ENCODE measurements at places on chromosomes 11 and 22. TPM values are rescaled to one million over a fixed set of nuclear protein-coding genes. Genes with fewer than 3 reads are reported as not detected.

The ACTN3 gene
- total RNA-seq = not detected

GRCh38 chr11:2518983-2519340 lies 74.2 kb downstream of the KCNQ1 start:
- DNase-seq = no peak

DNA sequence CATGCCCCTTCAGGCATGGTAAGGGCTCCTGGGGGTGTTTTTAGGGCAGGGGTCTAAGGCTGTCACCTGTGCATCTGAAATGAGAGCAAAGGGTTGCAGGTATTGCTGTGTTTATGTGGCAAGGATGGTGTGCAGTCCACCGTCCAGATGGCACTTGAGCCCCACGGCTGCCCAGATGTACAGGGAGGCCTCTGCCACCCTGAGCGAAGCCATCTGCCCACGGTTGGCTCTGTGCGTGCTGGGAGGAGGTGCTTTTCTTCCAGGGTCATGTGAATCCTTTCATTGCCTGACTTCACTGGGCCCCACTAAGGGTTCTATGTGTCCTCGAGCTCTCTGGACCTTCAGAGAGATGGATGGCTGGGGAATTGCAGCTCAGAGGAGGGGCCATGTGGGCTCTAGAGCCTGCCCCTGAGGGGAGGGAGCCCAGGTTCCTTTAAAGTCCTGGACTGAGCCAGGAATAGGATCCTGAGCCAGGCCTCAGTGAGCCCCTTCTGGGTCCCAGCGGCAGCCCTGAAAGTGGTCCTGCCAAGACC lies 89.9 kb downstream of the CTTN start:
- no peak for DNase-seq

The SEC14L6 gene
- 0.12 TPM for total RNA-seq

The NELL1 gene
- not detected for total RNA-seq

DNA sequence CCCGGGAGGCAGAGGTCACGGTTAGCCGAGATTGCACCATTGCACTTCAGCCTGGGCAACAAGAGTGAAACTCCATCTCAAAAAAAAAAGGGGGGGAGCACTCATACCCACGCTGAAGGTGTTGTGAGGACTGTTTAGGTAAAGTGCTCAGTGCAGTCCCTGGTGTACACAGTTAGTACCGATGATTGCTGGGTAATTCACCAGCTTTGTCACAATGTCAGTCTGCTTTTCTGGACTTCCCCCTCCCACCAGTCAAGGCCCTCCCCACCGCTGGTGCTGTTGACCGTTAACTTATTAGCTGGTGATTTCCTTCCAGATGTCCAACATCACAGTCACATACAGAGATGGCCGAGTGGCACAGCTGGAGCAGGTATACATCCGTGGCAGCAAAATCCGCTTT lies 11.9 kb downstream of the SNRPD3 start:
- no peak for DNase-seq

The INS gene
- not detected for total RNA-seq

DNA sequence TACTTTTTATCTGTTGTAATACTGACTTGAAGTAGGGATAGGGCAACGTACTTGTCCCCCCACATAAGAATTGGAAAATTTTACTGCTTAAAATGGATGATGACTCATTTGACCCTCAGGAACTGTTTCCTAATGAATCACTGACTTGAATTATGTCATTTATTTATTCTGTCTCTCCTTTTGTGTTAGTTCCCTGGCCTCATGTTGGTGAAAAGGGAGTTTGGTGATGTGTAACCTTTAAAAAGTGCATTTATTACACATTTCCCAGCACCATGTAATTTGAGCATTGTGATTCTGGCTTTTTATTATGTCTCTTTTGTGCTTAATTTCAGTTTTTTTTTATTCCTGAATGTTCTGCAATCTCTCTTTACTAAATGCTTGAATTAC lies 20.3 kb upstream of the PGM2L1 start:
- no peak for DNase-seq

The OR52N4 gene
- total RNA-seq = not detected
